Omental fat pad (tissue), 4 donors: ENCODE measurements at places on chromosomes 6 and 20.

DNA sequence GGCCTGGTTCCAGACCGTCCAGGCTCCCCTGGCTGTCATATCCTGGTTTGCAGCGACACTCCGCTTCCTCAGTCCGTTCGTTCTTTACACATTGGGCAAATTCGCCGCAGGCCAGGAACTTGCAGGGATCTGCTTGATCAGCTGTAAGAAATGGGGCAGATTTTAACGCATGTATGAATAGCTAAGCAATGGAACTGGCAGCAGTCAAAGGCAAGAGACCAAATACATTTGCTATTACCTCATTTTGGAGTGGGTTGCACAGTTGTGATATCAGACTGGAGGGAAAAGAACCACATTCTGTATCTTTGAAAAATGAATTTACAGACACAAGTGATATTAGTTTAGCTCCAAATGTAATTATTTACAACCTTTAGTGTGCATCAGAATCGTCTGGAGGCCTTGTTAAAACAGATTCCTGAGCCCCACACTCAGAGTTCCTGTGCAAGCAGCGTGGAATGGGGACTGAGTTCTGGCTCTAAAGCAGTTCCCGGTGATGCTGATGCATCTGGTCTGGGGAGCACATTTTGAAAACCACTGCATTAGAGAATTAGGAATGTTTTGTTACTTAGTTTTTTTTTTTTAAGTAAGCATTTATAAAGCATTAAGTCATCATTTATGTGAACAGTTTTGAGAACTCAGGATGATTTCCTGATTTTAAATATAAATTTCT is 141.3 kb downstream of the IMPG1 start:
- no peak for DNase-seq

DNA sequence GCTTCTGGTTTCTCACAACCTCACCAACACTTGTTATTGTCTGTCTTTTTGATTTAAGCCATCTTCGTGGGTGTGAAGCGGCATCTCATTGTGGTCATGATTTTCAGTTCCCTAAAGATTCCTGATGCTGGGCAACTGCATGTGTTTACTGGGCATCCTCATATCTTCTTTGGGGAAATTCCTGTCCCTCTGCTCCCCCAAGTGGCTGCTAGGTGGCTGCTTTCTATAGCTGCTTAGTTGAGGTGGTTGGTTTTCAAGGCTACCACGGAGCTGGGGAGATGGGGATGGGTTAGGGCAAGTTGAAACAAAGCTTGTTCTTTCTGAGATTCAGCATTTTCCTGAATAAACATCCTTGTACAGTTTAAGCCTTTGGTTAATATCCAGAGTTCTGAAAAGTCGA is 403.9 kb upstream of the SULF2 start:
- no peak for DNase-seq

- no peak for DNase-seq
Measured at GRCh38 chr6:93972791-93973190, 553.4 kb upstream of the EPHA7 start.

DNA sequence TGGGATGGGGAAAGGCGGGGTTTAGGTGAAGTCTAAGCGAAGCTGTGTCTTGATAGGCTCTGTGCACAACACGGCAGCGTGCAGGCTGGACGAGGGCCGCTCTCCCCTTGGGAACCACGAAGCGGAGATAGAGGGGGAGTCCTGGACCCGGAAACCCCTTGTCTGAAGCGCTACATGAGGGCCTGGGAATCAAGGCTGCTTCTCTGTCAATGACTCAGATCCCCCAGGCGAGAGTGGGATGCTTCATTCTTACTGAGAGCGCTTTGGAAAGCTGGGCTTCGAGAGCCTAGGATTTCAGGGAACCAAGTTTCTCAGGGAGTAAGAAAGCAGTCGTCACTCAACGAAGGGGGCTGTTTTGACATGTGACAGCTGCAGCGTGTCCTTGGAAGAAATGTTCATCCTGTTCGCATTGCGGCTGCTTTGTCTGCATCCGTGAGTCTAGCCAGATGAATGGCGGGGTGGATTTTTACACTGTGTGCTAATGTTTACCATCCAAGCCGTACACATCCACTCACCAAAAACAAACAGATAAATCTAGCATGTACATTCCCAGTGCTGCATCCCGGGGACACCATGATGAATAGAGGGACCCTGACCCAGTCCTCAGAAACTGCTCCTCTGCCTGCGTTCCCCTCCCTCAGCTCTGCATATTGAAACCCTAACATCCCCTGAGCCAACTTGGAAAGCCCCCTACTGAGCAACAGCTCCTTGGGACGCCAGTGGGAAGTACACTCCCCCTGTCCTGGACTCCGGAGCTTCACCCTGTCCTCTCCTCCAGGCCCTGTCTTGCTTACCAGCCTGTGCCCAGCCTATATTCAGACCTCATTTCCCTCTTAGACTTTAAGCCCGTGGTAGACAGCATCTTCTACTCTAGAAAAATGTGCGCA is 24.5 kb upstream of the RTF2 start:
- no peak for DNase-seq

DNA sequence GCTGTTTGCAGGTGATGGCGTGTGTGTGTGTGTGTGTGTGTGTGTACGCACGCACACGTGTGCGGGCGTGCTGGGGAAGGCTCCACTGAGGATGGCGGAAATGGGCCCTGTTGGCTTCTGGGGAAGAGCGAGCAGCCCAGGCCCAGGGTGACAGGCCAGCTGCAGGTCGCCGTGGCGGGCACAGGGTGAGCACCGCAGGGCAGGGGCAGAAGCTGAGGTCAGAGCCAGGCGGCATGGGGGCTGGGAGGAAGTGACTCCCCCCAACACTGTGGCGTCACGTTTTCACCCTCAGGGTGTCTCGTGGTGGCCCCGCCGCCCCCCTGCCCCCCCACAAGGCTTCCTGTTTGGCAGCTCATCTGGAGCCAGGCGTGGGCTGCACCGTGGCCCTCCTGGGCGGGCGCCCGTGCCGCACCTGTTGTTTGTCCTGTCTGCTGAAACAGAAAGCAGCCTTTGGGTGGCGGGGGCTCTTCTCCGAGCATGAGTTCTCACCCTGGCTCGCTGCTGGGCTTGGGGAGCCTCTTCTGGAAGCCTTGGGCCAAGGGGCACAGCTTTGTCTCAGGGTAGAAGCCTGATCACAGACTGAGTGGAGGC is 7.1 kb downstream of the RBM38 start:
- DNase-seq: no peak

- no peak for DNase-seq
Measured at GRCh38 chr6:77373955-77374354, 89.3 kb downstream of the HTR1B start.

DNA sequence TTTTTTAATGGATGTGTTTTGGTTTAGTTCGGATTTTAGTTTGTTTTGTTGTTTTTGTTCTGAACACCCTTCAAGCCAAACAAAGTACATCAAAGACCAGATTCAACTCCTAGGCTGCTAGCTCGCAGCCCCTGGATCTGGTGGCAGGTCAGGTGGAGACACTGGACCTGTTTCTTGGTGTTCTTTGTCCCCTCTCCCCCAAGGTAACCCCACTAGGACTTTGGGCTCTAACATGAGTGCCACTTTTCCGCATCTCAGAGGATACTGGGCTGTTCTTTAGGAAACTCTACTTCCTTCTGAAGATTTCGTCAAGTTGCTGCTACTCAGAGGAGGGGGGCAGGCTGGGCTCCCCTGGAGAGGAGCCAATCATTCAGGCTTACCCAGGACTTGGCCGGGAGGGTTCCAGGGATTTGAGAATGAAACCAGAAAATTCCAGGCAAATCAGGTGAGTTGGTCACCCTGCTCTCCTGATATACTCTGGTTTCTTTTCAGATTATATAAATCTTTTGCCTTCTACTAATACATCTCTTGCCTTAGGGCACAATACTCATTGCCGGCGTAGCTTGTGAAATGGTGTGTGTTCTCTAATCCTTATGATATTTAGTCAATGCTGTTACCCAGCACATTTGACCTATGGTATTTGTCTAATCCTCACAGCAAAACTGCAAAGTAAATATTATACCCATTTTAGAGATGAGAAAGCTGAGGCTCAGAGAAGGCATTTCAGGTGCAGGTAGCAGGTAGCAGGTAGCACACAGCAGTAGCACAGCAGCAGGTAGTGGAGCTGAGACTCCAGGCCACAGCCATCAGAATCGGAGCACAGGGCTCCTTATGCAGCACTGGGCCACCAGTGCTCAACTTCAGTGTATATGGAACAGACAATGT is 291.6 kb downstream of the TSHZ2 start:
- DNase-seq: no peak

DNA sequence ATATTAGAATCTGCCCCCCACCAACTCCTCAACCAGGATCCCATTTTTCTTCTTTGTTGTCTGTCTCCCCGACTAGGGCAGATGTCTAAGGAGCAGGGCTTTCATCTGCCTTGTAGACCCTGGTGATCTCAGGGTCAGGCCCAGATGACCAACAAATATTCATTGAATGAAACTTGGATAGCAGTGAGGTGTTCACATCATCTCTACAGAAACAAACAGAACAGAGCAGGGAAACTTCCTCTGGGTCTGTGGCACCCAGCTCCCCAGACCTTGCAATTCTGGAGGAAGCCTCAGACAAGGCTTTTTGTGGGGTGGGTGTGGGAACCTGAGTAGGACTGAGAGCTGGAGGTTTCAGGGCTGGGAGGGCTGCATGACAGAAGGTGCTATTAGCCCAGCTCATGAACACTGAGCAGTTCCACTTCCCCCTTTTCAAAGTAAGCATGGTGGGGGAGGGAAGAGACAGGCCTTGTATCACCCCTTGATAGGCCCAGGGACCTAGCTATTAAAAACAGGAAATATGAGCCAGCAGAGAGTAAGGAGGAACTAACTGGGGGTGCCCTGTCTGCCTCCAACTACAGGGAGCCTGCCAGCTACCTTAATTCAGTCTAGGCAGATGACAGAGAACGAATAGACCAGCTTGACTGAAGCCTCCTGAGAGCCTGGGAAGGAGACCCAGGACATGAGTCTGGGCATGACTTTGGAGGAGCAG is 37.3 kb upstream of the TOP1 start:
- no peak for DNase-seq

DNA sequence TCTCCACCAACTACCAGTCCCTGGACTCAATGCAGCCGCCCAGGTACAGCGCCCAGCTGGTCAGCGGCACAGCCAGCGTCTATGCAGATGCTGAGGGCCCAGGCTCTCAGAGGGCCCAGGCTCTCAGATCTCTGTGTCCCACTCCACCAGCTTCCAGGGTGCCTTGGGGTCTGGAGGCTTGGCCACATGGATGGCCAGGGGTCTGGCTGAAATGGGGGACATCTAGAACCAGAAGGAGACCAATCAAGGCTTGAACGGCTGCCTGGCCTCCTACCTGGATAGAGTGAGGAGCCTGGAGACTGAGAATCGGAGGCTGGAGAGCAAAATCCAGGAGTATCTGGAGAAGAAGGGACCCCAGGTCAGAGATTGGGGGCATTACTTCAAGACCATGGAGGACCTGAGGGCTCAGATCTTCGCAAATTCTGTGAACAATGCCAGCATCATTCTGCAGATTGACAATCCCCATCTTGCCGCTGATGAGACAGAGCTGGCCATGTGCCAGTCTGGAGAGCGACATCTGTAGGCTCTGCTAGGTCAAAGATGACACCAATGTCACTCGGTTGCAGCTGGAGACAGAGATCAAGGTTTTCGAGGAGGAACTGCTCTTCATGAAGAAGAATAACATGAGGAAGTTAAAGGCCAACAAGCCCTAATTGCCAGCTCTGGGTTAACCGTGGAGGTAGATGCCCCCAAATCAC is 44.1 kb upstream of the GRM4 start:
- DNase-seq: no peak

DNA sequence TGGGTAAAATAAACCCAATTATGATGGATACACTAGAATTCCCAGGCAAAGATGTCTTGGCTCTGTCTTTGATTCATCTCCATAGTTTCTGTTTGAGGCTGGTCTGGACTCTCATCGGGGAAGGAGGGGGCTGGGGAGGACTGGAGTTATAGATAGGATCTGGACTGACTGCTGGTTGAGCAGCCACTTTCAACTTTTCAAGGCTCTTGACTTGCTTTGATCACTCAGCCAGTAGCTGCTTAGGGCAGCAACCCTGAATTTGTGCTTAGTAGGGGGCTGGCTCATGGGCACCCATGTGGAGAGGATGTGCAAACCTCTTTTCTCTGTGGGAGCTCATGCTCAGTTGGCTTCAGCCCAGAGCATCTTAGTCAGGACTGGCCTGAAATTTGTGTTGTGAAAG is 114.0 kb upstream of the NEDD9 start:
- DNase-seq: no peak

- DNase-seq: no peak
Measured at GRCh38 chr20:31751126-31751525, 12.0 kb downstream of the TPX2 start.

DNA sequence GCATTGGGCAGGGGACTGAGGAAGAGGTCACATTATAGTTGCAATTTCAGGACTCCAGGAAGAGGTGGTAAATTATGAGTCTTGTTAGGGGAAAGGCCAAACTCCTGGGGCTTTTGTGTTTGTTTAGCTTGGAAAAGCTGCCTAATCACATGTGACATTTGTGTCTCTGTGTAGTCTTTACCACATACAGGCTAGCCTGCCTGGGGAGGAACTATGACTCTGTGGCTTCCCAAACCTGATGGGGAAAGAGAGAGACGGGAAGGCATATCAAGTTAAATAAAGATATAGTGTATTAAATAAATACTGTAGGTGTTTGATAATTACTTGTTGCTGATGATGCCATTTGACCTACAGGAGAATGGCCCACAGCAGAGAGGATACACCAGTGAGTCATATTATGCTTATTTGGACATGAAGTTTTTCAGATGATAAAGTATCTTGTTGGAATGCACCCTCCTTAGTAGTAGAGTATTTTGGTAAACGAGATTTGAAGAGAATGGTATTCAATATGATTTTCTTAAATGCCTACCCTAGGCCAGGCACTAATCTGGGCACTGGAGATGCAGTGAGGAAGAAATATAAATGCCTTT is 4.0 kb downstream of the BLTP3A start:
- no peak for DNase-seq

GRCh38 chr6:170032197-170032596 is 258.7 kb downstream of the DLL1 start:
- no peak for DNase-seq

GRCh38 chr6:834866-835265 is 141.9 kb upstream of the EXOC2 start:
- DNase-seq: no peak

DNA sequence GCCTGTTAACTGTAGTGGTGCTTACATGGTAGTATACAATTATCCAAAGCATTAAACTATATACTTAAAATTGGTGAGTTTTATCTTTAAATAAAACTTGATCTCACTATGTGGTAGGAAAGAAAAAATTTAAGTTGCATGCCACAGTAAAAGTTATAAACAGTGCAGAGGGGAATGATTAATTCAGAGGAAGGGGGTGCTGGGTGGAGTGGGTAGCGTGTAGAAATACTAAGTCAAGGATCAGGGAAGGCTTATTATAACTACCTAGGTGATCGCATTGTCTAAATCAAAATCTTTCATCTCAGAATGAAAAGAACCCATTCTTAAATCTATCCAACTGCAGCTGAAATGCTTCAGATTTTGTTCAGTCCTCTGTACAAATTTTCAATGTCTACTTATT is 428.3 kb downstream of the ADGRB3 start:
- no peak for DNase-seq
